Stimulated activated CD4-positive, alpha-beta T cell treated with anti-CD3 and anti-CD28 coated beads, Interleukin-4, amount 100 ng/mL, for 48 hours (primary cell): ENCODE measurements at places on chromosomes 2 and 18.

DNA sequence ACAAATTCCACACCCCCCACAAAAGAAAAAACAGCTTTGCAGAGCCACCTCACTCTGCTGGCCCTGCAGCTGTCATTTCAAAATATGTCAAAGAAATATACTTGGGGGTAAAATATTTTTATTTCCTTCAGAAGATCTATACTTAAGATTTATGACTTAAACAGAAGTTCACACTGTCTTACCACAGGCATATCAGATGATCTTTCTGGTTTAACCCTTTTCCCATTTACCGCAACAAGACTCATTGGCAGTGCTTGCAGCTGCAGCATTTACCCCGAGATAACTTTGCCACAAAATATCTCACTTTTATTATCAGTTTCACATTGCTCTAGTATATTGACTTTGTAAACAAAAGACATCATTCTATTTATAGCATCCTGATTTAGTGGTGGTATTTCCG lies 21.6 kb upstream of the SLC35G4 start:
- DNase-seq, result no peak

GRCh38 chr2:235542733-235543127 lies 48.9 kb downstream of the AGAP1 start:
- DNase-seq, result no peak

DNA sequence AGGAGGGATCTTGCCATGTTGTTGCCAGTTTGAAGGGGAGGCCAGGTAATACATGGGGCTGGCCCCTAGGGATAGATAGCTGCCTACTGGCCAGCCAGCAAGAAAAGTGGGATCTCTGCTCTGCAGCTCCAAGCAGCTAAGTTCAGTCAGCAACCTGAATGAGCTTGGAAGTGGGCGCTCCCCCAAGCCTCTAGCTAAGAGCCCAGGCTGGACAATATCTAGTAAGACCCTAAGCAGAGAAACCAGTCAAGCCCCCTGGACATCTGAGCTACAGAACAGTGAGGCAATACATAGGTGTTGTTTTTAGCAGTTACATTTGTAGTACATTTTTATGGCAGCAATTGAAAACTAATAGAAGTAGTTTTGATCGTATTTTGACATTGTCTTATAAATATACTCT lies 409.8 kb upstream of the SMIM21 start:
- no peak for DNase-seq

DNA sequence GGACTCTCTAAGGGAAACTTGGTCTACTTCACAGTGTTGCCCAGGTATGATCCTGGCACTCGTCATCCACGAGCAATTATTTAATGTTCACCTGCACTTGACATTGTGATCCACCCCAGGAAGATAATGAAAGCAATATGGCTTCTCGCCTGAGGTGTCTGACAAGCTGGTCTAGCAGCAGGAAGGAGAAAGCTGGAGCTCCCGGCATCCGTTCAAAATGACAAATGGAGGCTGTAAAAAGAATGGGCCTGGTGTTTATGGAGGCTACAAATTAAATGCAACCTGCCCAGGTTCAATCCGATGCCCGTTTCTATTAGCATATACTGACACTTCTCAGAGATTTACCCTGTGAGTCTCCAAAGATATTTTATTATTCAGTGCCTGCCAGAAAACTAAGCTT lies 317.6 kb downstream of the CTNNA2 start:
- no peak for DNase-seq

DNA sequence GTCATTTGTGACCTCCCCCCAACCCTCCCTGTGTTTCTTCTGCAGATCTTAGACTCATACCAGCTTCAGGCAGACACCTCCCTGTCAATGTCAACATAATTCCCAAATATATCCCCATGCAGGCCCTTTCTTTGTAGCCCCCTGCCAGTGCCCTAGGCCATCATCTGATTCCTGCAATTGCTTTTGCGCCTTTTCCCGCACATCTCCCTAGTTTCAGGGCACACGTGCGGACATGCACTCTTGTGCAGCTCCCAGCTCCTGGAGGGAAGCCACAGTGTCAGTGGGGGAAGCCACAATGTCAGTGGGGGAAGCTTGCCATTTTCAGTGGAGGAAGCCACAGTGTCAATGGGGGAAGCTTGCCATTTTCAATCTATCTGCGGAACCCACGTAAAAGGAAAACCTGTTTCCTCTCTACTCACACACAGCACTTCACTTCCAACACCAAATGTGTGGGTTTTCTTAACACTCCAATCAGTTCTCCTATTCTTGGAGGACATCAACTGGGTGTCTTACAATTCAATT lies 256.4 kb downstream of the ACKR3 start:
- DNase-seq, result no peak

GRCh38 chr2:134795765-134796164 lies 42.7 kb upstream of the ACMSD start:
- DNase-seq, result no peak

DNA sequence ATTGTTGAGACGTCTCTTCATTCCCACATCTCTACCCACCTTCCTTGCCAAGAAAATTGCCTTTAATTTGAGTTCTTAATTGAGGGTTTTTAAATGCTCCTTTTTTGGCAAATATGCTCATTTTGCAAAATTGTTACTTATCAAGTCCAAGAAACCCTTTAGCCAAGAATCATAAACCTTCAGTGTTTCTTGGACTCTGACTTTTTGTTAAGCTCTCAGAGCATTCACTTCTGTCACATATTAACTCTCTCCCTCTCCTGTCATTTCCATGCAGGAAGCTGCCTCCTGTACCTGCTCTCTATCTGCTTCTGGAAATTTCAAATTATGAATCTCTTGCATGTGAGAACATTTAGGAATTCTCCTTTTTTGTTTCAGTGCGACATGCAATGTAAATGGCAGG lies 100.0 kb upstream of the PIEZO2 start:
- DNase-seq, result no peak

DNA sequence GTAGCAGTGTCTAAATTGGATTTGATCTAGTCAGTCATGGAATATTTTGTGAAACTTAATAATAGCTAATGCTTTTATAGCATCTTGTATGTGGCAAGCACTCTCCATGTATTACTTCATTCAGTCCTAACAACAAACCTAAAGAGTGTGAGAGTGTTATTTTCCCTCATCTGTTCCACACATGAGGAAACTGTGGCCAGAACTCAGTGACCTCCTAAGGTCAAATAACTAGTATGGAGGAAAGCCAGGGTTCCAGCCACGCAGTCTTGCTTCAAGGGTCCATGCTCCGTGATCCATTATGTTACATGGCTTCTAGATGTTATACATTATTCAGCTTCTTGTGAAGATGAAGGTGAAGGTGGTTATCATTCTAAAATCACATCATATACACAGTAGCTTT lies 45.5 kb downstream of the TWSG1 start:
- DNase-seq, result no peak
